Activated T-cell treated with anti-CD3 and anti-CD28 coated beads, Interleukin-2, amount 50 U/mL, for 4 hours (primary cell): ENCODE measurements at places on chromosomes 16 and 17. TPM values are rescaled to one million over a fixed set of nuclear protein-coding genes. Genes with fewer than 3 reads are reported as not detected.

The TEKT1 gene
- total RNA-seq = not detected

The NPIPA3 gene
- 4.4 TPM for total RNA-seq

DNA sequence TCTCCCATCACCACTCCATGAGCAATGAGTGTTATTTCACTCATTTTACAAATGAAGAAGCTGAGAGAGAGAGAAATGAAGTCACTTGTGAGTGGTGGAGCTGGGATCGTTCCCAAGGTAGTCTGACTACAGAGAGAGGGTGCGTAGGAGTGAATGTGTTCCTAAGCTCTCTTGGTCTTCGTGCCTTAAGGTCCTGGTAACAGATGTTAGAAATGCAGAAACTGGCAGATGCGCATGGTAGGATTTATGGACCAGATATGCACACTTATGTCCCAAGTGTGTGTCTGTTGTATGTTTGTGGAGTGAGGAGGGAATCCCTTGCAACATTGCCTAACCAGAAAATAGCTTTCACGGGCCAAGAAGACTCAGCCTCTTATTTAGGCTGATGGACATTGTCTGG is 93.2 kb upstream of the ZNF469 start:
- no peak for DNase-seq

GRCh38 chr17:21001111-21001812 is 41.5 kb downstream of the USP22 start:
- no peak for DNase-seq

- no peak for DNase-seq
These were observed 225.6 kb downstream of the MSI2 start for GRCh38 chr17:57481910-57482391.

The TBC1D3E gene
- total RNA-seq = not detected

DNA sequence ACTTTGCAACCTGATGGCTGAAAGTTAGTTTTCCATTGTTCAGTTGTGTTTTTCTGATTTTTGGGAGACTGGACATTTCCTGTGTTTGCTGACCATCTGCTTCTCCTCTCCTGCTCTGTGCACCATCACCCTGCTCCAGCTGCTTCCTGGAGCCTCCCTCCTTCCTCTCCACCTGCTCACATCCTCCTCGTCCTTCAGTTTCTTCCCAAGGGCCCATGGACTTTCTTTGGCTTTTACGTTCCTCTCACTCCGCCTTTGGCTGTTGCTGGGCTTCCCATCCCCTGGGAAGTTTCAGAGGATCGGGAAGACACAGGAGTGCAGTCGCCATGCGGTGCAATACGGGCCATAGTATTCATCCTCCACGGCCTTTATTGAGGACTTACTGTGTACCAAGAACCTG is 61.6 kb downstream of the TNFRSF13B start:
- DNase-seq = no peak

GRCh38 chr16:67147437-67148140 is 3.2 kb downstream of the B3GNT9 start:
- no peak for DNase-seq

DNA sequence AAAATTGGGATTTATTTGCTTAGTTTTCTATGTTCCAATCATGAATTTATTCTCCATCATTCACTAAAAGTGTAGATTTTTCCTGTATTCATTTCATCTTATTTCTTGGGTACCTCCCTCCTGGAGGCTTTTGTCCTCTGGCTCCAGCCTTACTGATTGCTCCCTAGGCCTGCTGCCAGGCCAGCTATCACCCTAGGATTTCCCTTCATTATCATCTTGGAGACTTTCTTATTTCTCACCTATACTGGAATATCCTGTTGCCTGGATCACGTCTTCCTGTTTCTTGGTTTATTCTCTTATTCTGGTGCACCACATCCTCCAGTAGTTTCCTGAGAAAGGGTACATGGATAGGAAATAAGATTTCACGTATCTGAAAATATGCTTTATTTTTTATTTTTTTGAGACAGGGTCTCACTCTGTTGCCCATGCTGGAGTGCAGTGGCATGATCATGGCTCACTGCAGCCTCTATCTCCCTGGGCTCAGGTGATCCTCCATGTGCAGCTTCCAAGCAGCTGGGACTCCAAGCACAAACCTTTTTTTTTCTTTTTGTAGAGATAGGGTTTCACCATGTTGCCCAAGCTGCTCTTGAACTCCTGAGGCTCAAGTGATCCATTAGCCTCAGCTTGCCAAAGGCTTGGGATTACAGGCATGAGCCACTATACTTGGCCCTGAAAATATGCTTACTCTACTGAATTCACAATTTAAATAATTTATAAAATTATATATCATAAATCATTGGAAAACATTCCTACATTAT is 13.3 kb upstream of the KPNB1 start:
- DNase-seq = no peak

The ZNF469 gene
- total RNA-seq = 1.3 TPM

- DNase-seq = no peak
These were observed at the start of gene HSPB9 for GRCh38 chr17:42122371-42123303. Gene HSPB9 (plus strand): TSS chr17:42122804. CDS start chr17:42122851, 47 bp downstream.

The ABCC3 gene
- total RNA-seq = 0.26 TPM

The RAB26 gene
- total RNA-seq = not detected

GRCh38 chr17:7406235-7406825 is 1.3 kb upstream of the NLGN2 start:
- no peak for DNase-seq

- no peak for DNase-seq
These were observed 26.2 kb downstream of the USP43 start for GRCh38 chr17:9671559-9671958.

The ASB16 gene
- not detected for total RNA-seq

GRCh38 chr16:6209355-6209930 is 1111.8 kb upstream of the EEF2KMT start:
- DNase-seq = no peak

DNA sequence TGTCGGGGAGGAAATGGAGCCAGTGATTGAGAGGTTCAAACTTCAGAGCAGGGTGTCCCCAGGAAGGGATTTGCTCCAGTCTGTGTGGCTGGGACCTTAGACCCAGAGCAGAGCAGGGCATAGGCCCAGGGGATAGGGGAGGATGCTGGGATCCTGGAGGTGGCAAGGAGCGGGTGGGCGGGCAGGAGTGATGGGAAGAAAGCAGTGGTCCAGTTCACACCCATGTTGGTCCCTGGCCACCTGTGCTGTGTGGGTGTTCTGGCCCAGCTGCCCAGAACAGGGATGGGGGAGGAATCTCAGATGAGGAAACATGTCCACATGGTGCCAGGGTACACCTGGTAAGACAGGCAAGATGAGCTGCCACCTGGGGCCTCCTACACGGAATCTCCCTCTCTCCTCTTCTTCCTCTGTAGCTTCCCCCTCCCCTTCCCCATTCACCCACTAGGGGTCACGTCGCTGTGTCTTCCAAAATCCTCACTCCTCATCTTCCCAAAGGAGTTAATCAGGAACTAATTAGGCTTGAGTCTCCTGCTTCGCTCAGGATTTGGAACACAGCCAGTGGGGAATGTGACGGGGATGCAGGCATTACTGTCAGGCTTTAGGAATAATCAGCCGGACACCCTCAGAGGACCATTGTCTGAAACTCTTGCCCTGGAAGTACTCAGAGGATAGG is 2.3 kb downstream of the BEAN1 start:
- DNase-seq = no peak

GRCh38 chr16:3008690-3009037 is 4.1 kb upstream of the CLDN9 start:
- DNase-seq = no peak

GRCh38 chr16:52548261-52549010 is 1.5 kb upstream of the TOX3 start:
- no peak for DNase-seq

DNA sequence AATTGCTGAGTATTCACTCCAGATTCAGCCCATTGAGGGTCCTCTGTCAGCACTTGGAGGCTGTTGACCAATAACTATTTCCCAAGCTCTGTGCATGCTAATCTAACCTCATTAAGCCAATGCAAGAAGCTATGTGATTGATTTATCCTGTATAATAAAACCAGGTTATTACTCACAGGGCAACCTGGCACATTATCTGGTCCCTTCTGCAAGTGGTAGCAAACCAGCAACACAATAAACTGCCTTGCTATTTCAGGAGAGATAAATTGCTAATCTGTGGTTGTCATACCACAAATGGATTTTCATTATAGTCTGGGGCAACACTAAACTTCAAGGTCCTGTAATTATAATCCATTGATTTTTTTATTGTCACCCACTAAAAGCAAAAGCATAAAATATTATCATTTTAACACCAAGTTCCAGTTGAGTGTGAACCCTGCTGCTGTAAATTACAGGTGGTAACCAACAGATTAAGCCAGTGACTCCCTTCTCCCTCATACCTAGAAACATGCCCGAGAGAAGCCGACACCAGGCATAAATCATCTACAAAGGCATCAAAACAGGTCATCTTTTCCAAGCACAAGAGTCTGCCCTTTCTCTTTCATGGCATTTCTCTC is 51.1 kb upstream of the SOX9 start:
- no peak for DNase-seq

The CCL13 gene
- total RNA-seq = not detected

The GPRC5B gene
- 0.40 TPM for total RNA-seq

GRCh38 chr16:54477714-54478113 is 191.1 kb upstream of the IRX3 start:
- DNase-seq = no peak

DNA sequence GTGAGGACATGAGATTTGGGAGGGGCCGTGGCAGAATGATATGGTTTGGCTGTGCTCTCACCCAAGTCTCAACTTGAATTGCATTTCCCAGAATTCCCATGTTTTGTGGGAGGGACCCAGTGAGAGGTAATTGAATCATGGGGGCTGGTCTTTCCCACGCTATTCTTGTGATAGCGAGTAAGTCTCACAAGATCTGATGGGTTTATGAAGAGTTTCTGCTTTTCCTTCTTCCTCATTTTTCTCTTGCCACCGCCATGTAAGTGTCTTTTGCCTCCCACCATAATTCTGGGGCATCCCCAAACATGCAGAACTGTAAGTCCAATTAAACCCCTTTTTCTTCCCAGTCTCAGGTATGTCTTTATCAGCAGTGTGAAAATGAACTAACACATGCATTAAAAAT is 40.6 kb downstream of the CCT6B start:
- no peak for DNase-seq

GRCh38 chr17:3959295-3959899 is 4.8 kb downstream of the ATP2A3 start:
- no peak for DNase-seq

GRCh38 chr16:11396241-11397048 is 51.2 kb downstream of the RMI2 start:
- peak; percentile 66 for DNase-seq

The EVPLL gene
- total RNA-seq = 0.18 TPM

GRCh38 chr17:17077861-17078732 is 35.8 kb downstream of the MPRIP start:
- no peak for DNase-seq

DNA sequence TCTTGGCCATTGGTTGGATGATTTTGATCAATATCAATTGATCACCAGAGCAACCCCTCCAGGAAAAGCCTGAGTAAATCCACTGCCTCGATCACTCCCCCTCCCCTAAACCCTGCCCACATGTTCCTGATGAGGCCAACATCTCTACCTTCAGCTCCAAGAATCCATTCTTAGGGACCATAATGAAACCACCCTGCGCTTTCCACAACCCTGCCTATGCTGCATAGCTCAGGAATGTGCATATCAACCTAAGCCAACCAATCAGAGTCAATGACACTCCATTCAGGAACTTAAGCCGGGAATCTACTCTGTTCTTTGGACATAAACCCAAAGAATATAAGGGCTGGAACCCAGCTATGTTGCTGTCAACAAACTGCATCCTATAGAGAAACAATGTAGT is 86.3 kb downstream of the MYH11 start:
- DNase-seq = no peak

DNA sequence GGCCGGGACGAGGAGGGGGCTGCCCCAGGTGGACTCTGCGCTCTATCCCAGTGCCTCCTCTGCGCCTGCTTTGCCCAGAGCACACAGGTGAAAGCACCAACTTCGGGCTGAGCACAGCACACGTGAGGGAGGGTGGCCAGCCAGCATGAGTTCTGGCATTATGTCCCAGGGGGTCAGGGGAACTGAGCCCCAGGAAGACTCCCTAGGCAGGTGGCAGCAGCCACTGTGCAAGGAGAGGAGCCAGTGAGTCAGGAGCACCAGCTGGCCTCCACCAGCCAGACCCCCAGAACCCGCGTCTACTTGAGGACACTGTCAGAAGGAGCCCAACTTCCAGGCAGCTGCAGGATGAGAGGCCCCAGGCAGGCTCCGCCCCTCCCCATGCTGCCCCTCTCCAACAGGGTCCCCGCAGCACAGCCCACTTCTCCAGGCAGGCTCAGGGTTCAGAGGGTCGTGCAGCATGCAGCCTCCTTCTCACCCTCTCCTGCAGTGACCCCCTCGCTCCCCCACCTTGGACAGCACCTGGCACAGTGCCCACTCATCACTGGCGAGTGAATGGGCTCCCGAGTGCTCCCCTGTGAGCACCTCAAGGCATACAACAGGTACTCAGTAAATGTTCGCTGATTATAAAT is 44.2 kb upstream of the RASD1 start:
- no peak for DNase-seq

GRCh38 chr17:13337151-13337550 is 264.6 kb downstream of the HS3ST3A1 start:
- DNase-seq = no peak

GRCh38 chr17:43992641-43993040 is 11.8 kb upstream of the NAGS start:
- no peak for DNase-seq

The SLFN5 gene
- 5.2 TPM for total RNA-seq

The LRRC36 gene
- not detected for total RNA-seq

The SPIRE2 gene
- total RNA-seq = 0.21 TPM

- DNase-seq = no peak
These were observed 148.7 kb upstream of the NOL11 start for GRCh38 chr17:67569015-67569451.

DNA sequence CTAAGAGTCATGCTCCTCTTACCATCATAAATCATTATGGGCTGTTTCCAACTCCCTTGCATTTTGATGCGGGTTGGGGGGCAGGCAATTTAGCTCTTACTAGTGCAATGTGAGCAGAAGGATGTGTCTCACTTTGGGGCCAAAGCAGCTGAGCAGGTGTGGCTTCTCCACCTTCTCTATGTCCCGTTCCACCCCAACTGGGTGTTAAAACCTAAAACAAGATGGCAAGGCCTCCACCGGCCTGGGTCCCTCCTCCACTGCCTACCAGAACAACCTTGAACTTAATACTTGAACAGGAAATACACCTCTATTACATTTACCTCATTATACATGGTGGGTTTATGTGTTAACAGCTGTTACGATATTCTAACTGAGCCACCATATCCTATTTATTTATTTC is 52.8 kb downstream of the TOX3 start:
- no peak for DNase-seq

DNA sequence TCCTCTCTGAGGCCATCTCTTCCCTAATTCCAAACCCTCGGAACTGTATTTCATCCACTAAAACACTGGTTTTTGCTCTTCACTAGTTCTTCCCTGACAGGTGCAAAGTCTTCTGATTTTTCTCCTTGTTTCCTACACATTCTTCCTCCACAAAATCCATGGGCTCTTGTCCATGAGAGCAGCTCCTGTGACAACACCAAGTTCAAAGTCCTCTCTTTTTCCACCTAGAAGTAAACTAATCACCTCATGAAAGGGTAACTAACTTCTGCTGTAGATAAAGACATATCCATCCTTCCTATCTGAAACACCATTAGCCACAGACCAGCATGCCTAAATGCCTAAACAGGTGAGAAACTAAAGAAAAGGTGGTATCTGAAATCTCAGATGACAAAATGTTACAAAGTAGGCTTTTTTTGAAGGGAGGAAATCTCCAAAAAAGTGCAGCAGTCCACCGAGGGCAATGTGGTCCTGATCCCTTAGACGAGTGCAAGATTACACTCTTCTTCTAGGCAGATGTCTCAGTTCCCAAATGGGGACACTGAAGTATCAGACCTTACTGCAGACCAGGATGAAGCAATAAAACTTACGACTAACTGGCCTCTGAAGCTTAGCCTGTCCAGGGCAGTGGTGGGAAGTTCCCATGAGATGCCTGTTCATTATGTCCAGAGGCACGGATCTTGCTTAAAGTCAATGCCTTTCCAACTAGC is 2.8 kb downstream of the PIP4K2B start:
- DNase-seq = no peak
